Stimulated activated CD8-positive, alpha-beta memory T cell treated with anti-CD3 and anti-CD28 coated beads, Interleukin-12 subunit alpha, Interleukin-12 subunit beta, amount 100 ng/mL, for 4 hours (primary cell): ENCODE measurements at places on chromosomes 13 and 19.

- DNase-seq: no peak
These were observed 72.4 kb downstream of the COL4A1 start for GRCh38 chr13:110234532-110234931.

- DNase-seq: no peak
These were observed 40.2 kb downstream of the RAB20 start for GRCh38 chr13:110521296-110521680.

- DNase-seq: no peak
These were observed 31.8 kb downstream of the DNM2 start for GRCh38 chr19:10749435-10750384.

DNA sequence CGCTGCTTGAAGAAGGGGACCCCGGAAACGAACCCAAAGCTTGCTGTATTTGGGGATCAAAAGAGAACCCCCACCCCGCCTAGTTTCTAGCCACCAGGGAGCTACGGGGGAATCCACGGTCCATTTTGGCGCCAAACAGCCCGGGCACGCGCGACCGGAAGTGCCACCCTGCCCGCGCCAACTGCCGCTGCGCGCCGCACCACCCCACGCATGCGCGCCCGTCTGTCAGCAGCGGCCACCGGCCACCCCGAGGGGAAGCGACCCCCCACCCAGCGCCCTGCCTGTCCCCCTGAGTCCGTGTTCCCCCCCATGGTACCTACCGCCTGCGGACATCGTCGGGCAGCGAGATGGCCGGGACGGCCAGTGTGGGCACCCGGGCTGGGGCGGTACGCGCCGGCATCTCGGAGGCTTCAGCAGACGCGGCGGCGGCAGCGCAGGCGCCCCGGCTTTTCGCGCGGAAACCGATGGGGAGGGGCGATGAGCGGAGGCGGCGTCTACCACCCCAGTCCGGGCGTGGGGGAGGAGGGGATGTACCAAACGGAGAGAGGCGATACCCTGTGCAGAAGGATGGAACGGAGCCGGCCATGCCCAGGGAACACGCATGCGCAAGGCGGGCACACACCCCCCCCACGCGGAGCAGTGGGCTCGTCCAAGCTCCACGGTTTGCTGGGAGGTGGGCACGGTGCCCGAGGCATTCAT is at the start of gene DNMT1:
Gene DNMT1 (minus strand): TSS at position 454 of the 699 bp plus-strand sequence. CDS start 54 bp downstream, at position 400.
- DNase-seq: peak; percentile 92

GRCh38 chr13:72141855-72142519 is 275.0 kb upstream of the DACH1 start:
- no peak for DNase-seq

DNA sequence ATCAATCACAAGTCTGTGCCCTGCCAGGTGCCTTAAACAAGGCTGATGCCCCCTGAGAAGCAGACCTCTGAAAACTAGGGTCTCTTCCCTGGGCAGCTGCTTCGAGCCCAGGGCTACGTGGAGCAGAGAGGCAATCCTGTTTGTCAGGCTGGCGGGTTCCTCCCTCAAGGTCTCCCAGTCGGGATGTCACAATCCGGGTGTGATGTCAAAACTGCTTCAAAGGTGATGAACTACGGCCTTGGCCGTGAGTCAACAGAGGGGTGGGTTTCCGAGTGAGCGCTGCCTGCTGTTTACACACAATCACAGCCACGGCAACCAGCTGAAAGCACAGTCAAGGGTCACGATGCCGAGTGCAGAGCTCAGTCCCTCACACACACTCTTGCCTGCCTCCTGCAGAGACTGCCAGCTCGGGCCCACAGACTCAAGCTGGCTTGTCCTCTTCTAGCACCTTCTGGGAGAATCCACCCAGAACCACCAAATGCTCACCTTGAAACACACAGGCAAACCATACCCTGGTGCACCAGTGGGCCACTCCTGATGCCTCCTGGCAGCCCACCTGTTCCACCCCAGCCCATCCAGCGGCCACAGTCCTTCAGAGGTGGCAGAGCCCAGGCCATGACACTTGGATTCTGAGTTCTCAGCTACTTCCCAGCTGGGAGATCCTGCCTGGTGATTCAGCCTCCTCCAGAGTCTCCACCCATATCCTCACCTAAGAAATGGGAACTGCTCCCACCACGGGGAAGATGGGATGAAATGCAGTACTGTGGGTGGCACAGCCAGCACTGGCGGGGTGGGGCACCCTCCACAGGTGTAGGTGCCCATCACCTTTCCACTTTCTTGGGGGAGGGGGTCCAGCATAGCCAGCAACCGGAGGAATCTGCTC is 6.8 kb downstream of the ELL start:
- no peak for DNase-seq
